ENCODE measurements at places on chromosomes 11 and 22. TPM values are rescaled to one million over a fixed set of nuclear protein-coding genes. Genes with fewer than 3 reads are reported as not detected.

Gene STK33
- total RNA-seq: 0.34 TPM

Gene FAM180B
- not detected for total RNA-seq

Gene OR4A16
- total RNA-seq: not detected

Gene AGBL2
- total RNA-seq: 0.78 TPM

Gene OR51L1
- total RNA-seq: not detected

Gene OR4D6
- total RNA-seq: not detected

Gene KCNE3
- 0.43 TPM for total RNA-seq

Gene OSBP2
- 73.1 TPM for total RNA-seq

Gene GLB1L2
- total RNA-seq: 4.4 TPM

Gene UCP3
- total RNA-seq: 0.93 TPM
